GOT3 (cell line): ENCODE measurements at places on chromosomes 5 and 9.

DNA sequence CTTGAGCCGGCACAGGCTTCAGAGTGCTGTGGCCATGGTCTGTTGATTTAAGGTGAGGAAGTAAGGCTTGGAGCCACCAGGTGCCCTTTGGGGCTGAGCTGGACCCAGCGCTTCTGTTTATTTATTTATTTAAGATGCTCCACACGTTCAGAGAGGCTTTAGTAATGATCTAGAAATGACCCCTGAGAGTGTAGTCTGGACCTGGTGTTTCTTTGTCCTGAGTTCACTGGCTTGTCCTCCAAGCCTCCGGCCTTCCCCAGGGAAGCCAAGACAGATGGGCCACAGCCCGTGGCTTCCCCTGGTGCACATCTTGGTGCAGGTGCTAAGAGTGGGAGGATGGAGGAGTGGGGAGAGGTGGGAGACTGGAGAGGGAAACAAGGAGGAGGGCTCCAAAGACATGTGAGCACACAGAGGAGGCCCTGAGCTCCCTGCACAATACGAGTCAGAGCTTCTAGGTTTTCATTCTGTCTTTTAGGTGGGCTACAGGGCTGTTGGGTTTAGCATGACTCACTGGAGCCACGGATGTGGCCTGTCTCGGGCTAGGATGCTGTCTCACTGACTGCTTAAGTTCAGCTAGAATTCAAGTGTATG is 56.9 kb downstream of the AHRR start:
- no peak for DNase-seq

DNA sequence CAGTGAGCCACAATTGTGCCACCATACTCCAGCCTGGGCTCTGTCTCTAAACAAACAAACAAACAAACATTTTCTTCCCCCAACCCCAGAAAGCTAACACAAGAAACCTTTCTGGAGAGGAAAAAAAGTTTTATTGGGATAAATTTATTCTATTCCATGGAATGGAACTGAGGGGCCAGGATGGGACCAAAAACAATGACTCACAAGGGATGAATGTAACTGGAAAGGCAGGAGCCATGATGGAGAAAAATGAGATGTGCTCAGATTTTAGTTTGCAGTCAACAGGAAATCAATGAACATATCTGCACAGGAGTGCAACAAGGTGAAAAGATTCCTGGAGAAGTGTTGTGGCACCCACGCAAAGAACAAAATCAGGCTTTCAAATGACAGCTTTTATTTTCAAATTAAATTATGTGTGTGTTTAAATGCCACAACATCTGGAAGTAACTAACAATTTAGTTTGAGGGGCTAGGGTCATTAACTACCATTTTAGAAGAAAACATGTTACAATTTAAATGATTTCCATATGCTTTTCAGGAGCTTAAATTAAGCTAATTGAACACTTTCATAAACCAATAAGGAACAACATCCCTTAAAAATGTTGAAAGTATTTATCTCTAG is 208.6 kb downstream of the TSSK1B start:
- no peak for DNase-seq

DNA sequence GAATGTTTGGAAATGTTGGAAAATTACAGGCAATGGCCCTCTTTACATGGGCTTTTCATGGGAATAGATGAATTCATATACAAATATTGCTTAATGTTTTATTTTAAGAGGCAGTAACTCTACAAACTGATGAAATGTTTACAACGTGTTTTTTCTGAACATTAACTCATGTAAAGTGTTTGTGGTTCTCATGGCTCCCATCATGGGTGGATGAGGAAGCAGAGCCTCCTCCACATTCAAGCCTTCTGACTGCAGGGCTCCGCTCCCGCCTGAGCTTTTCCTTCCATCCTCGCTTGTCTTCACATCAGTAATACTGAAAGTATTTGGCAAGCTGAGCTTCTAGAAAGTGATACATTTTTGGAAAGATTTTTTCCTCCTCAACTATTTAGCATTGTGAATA is 204.2 kb downstream of the ARHGAP26 start:
- DNase-seq, result no peak

- DNase-seq, result no peak
These were observed 391.0 kb downstream of the TMEM232 start for GRCh38 chr5:110335361-110336066.

DNA sequence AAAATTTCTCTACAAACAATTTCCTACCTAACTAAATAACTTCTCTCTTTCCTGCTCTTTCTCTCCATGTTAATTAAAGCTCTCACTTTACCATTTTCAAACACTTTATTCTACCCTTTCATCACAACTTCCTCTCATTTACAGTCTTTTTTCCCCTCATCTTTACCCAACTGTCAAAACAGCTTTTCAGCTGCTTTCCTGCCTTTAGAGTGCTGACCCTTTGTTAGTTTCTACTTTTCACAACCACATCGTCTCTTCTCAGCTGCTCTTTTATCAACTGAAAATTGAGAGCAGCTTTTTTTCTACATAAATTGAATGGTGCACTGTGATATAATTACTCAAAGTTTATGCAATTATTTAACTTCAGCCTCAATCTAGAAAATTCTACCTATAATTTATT is 3.1 kb upstream of the HOMER1 start:
- DNase-seq, result no peak

- no peak for DNase-seq
These were observed 60.0 kb upstream of the C5orf46 start for GRCh38 chr5:147966326-147966725.

DNA sequence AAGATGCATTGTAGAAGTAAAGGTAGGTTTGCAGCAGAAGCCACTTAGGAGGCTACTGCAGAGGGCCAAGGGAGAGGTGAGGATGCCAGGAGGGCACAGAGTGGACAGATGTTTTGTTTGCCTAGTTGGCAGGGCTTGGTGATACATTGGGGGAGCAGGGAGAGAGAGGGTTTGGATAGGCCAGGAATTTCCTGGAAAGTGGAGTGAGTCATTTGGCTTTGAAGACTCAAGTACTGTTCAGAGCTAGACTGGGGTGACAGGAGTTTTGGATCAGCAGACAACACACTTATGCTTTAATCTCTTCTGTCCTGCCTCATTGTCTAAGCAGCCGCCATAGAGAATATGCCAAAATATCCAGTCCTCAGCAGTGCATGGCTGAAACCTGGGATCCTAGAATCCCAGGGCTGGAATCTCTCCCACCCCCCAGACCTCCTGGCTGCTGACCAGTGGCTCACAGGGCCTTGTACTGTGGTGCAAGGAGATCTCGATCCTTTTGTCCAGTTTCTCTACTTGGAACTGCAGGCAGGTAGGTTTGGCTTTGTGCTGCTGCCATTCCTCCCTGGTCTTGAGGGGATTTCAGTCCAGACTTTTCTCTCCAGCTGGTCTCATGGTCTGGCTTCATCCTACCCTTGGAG is 11.0 kb downstream of the TMEM268 start:
- no peak for DNase-seq

DNA sequence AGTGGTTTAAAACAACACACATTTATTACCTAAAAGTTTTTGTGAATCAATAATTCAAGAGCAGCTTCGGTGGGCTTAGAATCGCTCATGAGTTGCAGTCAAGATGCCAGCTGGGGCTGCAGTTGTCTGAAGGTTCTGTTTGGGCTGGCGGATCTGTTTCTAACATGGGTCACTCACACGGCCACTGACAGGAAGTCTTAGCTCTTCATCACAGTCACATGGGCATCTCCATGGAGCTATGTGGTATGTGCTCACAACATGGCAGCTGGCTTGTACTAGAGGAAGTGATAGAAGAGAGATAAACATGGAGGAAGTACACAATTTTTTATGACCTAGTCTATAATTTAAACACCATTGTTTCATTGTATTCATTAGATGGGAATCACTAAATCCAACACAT is 11.2 kb downstream of the KLHL9 start:
- DNase-seq, result no peak

GRCh38 chr5:169006842-169007790 is 293.8 kb downstream of the SLIT3 start:
- DNase-seq, result no peak

DNA sequence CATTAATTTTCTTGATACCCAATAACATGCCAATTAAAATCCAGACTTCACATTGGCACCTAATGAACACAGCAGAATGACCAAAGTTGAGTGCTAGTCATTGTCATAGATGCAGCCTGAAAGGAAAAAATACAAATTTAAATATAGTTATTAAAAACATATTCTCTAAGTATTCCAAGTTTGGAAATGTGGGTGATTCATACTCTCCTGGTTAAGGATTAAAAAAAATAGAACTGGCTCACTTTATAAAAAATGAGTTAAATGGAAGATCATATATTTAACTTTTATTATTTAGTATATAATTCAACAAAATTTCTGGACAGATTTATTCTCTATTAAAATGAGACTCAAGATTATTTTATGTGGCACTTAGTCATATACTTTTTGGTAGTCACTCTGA is 33.2 kb upstream of the RICTOR start:
- DNase-seq, result no peak

GRCh38 chr9:88387036-88387551 is 1.1 kb upstream of the SPIN1 start:
- no peak for DNase-seq

DNA sequence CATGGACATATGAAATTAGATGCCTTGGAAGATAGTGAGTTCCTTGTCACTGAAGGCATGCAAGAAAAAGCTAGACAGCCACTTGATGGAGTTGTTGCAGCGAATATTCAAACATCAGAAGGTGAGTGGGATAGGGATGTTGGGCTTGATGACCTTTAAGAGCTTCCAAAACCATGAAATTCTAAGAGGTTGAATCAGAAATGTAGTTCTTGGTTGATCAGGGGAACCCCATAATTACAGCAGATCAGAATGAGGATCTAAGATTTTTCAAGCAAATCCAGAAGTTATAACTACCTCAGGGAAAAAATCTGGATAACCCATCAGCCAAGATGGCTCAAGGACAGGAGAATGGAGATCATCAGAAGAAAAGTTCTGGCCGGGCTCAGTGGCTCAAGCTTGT is 244.3 kb upstream of the NR4A3 start:
- DNase-seq, result no peak

DNA sequence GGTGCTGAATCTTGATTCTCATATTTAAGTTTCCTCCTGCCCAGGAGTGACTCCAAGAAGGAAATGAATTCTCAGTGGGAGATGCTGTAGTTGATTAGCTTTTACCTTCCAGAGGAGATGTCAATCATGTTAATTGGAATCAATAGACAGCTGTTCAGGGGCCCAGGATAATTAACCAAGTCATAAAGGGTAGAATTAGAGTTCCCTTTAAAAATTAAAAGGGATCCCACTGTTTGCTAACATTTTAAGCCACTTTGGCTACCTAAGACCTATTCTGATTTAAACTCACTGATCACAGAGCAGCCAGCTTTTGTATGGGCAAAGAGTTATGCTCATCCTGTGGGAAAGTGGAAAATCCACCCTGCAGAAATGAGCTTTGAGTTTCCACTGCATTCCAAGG is 249.6 kb downstream of the SLIT3 start:
- DNase-seq, result no peak

DNA sequence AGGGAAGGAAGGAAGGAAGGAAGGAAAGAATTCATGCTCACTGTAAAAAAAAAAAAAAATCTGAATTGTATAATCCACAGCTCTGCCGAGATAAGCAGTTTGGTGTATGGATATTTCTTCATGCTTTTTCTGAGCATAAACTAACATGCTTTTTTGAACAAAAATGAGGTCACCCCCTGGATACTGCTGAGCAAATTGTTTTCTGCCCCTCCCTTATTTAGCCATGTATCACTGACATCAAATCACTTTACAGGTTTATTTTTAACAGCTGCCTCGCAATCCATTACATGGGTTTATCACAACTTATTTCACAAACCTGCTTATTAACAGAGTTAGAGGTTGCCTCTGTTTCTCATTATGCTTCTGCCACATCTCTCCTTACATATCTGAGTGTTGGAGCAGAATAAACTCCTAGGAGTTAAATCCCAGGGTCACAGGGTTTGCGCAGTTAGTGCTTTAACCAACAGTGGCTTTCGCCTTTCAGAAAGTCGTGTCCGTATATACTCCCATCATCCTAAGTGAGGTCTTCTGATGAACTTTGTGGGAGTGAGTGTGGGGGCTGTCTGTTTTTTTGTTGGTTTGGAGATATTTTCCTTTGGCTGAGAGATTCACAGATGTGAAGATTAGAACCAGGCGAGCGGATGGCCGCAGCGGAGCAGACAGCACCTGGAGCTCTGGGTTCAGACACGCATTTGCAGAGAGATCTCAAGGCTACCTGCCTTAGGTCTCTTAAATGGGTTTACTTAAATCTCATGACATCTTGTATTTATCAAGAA is 57.7 kb downstream of the AK8 start:
- no peak for DNase-seq
